ENCODE measurements at places on chromosomes 13 and 19.

GRCh38 chr13:92963029-92963428, 263.6 kb upstream of the GPC6 start:
- DNase-seq: no peak

GRCh38 chr13:110826861-110827672, 87.8 kb downstream of the ANKRD10 start:
- DNase-seq: no peak

DNA sequence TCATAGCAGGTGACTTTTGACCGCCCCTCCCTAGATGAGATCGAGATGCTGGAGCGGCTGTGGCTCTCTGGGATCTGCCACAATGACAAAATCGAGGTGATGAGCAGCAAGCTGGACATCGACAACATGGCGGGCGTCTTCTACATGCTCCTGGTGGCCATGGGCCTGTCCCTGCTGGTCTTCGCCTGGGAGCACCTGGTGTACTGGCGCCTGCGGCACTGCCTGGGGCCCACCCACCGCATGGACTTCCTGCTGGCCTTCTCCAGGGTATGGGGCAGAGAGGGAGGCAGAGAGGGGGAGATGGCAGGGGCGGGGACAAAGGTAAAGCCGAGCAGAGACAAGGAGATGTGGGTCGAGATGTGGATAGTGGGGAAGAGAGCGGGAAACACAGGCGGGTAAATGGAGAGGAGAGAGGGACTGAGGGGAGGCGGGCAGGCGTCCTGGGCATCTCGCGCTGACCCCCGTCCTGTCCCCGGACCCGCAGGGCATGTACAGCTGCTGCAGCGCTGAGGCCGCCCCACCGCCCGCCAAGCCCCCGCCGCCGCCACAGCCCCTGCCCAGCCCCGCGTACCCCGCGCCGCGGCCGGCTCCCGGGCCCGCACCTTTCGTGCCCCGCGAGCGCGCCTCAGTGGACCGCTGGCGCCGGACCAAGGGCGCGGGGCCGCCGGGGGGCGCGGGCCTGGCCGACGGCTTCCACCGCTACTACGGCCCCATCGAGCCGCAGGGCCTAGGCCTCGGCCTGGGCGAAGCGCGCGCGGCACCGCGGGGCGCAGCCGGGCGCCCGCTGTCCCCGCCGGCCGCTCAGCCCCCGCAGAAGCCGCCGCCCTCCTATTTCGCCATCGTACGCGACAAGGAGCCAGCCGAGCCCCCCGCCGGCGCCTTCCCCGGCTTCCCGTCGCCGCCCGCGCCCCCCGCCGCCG, 3.4 kb upstream of the GRWD1 start:
- DNase-seq: no peak

- DNase-seq: no peak
Observed at GRCh38 chr13:51318015-51318414, 21.5 kb upstream of the SERPINE3 start.

GRCh38 chr13:46778095-46778494, 18.9 kb downstream of the ESD start:
- no peak for DNase-seq

GRCh38 chr13:49407936-49408335, 35.9 kb downstream of the CAB39L start:
- DNase-seq: no peak

- no peak for DNase-seq
Observed at GRCh38 chr19:51127755-51128154, 3.0 kb downstream of the SIGLEC9 start.

DNA sequence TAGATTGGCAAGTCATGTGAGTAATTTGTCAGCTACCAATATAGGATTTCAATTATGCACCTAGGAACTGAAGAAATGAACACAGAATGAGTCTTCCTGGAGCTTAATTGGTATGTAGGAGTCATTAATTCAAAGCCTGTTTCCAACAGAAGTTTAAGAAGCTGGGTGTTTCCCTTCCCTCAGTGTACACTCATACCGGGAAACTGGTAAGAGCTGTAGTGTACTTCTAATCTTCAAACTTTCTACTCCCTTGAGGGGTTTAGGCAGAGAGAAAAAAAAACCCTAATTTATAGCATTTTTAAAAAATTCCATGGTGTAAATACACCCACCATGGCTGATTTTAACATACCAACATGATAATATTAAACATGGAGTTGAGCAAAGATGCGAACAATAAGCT, 665.7 kb upstream of the SLITRK5 start:
- DNase-seq: no peak

DNA sequence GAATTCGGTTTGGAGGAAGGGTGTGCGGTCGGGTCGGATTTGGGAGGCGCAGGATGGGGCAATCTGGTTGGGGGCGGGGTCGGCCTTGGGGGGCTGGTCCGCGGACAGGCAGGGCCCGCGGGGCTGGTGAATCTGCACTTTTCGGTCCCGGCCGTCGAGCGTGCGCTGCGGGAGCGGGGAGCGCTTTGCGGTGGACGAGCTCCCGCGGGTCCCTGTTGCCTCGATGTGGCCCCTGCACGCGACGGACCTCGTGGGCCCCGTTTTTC, 11.9 kb downstream of the PEAK3 start:
- no peak for DNase-seq

DNA sequence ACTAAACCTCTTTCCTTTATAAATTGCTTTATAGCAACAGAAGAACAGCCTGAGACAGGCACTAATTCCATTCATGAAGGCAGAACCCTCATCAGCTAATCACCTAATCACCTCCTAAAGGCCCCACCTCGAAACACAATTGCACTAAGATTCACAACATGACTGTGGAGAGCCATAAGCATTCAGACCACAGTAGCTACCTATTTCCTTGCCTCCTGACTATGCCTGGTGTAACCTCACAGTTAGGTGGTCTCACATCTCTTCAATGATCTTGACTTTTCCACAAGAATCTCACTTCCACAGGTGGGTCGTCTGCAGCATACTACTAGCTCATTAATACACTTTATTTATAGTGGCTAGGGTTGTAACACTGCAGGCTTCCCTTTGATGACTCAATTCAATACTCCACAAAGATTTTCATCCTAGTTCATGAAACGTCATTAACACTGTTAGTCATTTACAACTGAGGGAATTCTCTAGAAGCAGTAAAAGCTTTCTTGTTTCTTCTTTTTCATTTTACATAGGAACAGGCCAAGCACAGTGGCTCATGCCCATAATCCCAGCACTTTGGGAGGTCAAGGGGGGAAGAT, 27.1 kb downstream of the STK24 start:
- DNase-seq: no peak

DNA sequence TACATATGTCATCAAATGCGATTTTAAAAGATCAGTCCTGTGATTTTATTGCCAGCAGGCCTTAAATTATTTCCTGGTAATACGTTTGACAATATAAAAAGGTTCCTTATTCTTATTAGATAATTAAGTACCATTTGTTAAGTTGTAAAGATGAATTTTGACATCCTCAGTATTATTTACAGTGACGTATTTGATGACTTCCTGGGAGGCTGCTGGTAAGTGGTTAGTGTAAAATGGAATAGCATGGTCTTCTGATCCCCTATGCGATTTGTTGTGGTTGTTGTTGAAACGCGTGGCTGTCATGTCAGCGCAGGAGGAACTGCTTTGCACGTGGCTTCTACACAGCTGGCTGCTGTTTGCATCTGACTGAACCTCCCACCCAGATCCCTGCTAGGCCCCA, 99.7 kb downstream of the DCLK1 start:
- no peak for DNase-seq

DNA sequence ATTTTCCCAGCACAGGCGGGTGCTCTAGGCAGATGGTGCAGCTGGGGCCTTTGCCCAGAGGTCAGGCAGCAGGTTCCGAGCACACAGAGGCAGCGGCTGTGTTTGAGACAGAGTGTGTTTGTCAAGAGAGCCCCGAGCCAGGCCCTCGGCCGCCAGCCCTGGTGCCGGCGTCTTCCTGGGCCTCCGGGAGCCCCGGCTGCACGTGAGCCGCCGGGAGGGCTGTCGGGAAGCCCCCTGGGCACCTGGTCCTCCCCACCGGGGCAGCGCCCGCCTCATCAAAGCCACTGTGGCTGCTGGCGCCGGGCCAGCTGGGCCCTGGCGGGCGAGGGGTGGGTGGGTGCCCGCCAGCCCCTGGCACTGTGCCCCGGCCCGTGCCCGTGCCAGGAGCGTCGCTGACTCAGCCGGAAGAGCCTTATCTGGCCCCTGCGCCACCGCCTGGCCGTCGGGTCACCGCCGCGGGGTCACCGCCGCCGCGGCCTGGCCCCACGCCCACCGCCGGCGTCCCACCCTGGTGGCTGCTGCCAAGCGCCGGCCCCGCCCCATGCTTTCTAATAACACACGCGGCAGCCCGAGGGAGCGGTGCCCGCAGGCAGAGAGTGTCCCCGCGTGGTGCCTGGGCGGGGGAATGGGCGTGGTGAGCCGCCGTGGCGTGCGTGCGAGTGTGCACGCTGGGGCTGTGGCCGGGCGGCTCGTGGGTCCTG, 14.9 kb downstream of the ARID3A start:
- DNase-seq: peak; percentile 49

DNA sequence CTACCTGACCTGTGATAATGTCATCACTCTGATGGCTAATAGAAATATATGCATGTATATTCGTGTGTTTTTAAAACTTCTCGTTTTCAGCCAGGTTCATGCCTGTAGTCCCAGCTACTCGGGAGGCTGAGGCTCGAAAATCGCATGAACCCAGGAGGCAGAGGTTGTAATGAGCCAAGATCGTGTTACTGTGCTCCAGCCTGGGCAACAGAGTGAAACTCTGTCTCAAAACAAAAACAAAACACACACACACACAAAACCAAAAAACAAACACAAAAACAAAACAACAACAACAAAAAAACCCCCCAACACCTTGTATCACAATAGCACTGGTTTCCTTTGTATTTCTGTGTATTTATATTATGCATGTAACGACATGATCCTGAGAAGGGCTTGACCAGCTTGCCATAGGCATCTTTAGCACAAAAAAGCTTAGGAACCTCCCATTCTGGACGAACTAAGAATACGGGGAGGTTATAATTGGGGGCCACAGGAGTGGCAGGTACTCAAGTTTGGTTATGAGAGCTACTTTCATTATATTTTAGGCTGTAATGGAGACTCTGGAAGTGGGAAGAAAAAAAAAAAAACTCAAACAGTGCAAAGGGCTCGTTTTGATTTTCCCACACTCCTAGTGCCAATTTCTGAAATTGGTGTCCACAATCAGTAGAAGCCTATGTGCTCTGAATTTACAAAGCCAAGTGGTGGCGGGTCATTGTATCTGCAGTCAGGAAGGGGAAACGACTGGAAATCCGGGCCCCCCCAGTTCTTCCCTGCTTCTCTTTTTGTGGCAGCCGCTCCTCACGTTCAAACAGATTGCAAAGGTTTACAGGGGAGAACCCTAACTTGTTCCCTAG, 1.2 kb upstream of the ACP7 start:
- no peak for DNase-seq

GRCh38 chr19:14782626-14783409, 4.5 kb upstream of the ADGRE2 start:
- no peak for DNase-seq

All from stimulated activated CD8-positive, alpha-beta memory T cell treated with anti-CD3 and anti-CD28 coated beads, Interleukin-4, amount 100 ng/mL, for 1 hour (primary cell).